ENCODE measurements at places on chromosomes 1 and 21.

- DNase-seq: no peak
Measured at GRCh38 chr1:212221801-212222200, 63.4 kb upstream of the PPP2R5A start.

- no peak for DNase-seq
Measured at GRCh38 chr1:18722270-18722669, 91.6 kb downstream of the PAX7 start.

GRCh38 chr1:225972344-225973152, 26.6 kb downstream of the SDE2 start:
- DNase-seq: no peak

DNA sequence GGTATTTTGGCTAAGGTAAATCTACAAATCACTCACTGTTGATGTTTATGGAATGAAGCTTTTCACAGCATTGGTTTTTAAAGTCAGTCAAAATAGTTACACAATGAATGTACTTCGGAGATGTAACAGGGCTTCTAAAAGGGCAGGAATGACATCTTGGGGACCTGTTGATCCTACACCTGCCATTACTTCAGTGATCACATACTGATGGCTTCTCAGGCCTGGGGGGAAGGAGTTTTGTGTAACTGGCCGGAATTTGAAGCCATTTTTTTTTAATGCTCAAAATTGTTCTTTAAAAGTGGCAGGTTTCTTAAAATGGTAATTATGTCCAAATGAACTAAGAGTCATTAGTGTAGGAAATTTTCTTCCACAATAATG, 11.2 kb downstream of the RPL5 start:
- DNase-seq: no peak
